ENCODE measurements at places on chromosomes 7 and 10.

GRCh38 chr7:151930695-151931094 lies 25.6 kb upstream of the GALNTL5 start:
- no peak for DNase-seq

DNA sequence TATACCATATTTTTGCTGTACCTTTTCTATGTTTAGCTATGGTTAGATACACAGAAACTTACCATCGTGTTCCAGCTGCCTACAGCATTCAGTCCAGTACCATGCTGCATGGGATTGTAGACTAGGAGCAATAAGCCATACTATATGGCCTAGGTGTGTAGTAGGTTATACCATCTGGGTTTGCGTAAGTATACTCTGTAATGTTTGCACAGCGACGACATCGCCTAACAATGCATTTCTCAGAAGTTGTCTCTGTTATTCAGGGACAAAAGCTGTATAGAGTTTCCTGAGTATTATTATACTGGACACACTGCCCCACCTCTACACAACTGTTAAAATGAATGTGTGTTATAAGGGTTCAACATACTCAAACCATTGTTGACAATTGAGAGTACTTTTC lies 93.8 kb upstream of the MKI67 start:
- DNase-seq, result no peak

DNA sequence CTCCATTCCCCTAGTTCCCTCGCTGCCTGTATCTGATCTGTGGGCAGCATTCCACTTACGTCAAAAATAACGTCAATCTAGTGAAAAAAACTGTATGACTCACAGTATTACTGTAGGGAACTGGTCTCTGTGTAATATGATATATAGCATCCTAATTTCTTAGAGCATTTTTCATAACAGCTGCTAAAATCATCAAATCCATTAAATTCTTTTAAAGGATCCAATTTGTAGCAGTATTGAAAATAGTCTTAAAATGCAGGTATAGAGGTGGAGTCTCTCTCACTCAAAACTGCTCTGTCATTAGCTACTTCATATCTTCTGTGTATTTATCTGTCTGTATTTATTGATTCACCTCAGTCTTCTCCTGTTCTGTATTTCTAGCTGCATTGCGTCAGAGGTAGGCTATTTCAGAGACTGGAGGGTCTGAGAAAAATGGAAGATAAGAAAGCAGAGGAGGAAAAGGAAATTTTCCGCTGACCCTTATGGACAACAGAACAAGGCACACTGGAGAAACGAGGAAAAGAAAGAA lies 59.9 kb downstream of the PON1 start:
- DNase-seq, result no peak

GRCh38 chr10:101237081-101237981 lies 8.1 kb upstream of the LBX1 start:
- no peak for DNase-seq

DNA sequence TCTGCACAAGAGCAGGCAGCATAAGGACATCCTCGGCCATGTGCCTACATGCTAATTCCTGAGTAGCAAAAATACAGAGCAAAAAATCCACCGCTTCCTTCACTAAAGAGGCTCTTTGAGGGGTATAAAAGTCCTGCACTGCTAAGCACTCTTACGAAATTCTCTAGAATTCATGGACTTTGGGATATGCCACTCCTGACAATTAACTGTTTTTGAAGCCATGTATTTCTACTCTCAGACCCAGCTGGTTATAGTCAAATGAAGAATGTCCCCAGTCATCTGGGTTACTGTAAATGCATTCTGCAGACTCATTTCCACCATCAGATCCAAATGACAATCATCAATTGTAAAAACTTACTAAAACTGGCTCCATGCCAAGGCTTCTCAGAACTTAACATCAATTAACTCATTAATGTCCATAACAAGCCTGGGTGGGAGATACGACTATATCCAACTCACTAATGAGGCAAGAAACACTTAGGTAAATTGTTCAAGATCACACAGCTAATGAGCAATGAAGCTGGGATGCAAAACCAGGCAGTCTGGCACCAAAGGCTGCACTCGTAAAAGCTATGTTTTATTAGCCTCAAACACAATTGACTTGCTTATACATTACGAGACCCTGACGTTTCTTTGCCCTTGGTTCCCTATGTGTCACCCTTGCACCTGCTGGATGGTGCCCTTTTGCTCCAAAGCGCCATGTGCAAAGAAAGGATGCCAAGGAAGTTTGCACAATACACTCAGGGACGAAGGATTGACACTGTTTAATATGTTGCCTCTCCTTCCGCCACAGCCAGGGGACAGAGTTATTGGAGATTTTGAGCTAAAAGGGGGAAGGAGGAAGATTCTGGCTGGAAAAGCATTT lies 250.4 kb downstream of the ELMO1 start:
- no peak for DNase-seq

- DNase-seq, result no peak
Measured at GRCh38 chr10:122293156-122293960, 22.3 kb downstream of the BTBD16 start.

DNA sequence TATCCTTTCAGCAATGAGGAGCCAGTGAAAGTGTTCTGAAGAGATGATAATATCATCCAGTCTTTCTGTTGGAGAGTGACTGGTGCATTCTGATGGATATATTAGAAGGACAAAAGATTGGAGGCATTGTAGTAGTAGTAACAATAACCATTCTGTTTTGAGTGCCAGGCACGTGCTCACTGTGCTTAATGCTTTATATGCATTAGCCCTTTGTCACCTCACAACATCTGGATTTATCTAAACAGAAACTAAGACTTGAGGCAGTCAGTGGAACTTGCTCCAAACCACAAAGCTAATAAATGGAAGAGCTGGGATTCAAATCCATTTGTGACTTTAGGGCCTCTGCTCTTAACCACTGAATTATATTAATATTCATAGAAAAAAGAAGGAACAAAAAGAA lies 84.5 kb upstream of the OIT3 start:
- no peak for DNase-seq

DNA sequence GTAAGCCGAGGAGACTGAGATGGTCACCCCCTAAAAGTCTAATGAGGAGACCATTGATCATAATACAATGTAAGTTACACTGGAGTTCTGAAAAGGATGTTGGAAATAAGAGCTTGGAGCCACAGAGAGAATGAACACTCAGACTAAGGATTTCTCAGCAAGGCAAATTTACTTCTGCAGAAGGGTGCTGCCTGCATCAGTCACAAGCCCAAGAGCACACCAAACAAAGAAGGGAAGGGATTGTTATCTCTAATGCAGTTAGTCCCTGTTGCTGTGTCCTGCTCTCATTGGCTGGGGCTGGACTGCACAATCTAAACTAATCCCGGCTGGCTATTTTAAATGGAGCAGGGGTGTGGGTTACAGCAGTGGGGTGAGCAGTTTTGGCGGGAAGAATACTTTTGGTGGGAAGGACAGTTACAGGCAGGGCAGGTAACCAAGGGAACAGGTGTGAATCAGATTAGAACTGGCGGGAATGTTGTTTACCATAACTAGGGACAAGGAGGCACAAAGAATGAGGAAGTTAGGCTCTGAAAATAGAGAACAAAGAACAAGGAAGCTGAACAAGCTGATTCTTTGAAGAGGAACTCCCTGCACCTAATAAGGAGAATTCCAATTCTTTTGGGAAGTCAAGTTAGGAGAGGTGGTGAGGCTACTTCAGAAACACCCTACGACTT lies 30.3 kb upstream of the TRIM24 start:
- DNase-seq, result no peak

DNA sequence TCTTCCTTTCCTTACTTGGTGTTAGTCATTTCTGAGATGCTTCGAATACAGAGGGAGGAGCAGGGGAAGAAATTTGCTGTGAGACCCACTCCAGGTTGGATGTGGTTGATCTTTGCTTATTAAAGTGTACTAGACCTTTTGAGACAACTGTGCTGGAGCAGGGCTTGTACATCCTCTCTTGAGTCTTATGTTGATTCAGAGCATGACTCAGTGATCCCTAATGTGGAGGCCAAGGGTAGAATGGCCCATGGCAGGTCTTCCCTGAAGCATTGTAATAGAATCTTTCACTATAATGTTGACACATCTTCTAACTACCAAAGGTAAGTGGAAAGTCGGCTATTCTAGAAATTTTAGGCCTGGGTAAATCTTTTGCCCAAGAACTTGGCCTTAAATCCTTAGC lies 17.0 kb upstream of the SFR1 start:
- no peak for DNase-seq

- DNase-seq, result peak; percentile 77
Measured at GRCh38 chr7:95933618-95934017, 161.3 kb downstream of the DYNC1I1 start.

DNA sequence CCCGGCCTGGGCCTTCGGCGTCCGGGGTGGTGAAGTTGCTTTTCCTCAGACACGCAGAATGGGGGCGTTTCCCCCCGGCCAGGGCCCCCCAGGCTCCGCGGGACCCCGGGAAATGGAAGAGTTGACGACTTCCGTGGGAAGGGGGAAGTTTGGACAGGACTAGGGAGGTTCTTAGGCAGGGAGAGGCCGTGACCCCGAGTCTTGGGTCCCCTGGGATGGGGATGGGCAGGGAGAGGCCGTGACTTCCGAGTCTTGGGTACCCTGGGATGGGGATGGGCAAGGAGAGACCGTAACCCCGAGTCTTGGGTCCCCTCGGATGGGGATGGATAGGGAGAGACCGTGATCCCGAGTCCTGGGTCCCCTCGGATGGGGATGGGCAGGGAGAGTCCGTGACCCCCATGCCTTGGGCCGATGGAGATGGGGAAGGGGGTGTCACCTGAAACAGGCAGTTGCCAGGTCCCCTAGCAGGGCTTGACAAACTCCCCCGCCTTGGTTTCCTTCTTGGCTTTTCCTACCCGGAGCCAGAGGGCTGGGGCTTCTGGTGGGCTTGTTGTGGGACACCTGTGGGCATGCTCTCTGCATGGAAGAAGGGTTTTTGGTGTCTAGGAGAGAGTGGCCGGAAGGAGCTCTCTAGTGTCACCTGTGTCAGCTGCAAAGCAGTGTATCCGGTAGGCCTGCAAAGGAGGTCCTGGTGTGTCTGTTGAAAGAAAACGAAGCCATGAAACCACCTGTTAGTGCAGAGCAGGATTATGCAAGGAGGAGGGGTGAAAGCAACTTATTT lies 1.1 kb downstream of the TRRAP start:
- DNase-seq, result peak; percentile 58

- no peak for DNase-seq
Measured at GRCh38 chr10:67657775-67658174, 38.2 kb downstream of the CTNNA3 start.

DNA sequence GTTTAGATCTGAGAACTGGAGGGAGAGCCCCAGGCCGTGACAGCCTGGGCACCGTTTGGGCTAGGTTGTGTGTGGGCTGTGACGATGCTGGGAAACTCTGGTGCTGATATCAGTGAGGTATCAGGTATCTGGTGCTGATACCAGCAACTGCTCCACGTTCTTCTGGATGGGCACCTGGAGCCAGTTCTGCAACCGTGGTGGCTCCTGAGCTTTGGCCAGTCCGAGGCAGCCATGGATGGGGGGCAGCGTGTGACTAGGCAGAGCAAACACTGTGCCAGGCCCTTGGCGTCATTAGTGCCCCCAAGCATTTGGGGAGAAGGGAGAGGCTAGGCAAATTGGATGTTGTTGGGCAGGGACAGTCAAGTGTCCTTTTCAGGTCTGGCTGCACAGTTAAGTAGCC lies 57.9 kb downstream of the ZNF467 start:
- DNase-seq, result no peak

DNA sequence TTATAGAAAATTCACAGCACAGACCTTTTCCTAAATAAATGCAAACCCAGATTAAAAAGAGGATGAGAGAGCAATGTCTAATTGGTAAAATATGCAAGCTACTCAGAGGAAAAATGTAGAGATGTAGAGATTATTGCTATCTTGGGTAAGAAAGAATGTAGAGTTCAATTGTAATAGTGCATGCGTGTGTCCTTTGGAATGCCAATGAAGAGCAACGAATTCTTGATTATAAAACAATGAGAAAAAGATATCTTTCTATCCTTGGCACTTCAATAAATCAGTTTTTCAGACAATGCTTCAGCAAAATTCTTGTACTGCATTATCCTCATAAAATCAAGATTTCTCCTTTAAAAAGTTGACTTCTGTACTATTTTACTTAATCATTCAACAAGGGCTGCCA lies 50.9 kb downstream of the SEMA3D start:
- DNase-seq, result no peak

- DNase-seq, result no peak
Measured at GRCh38 chr10:72126184-72126871, 38.0 kb upstream of the SPOCK2 start.

- DNase-seq, result no peak
Measured at GRCh38 chr7:13984831-13985685, 4.4 kb downstream of the ETV1 start.

GRCh38 chr10:87915989-87916388 lies 52.6 kb downstream of the PTEN start:
- DNase-seq, result no peak

All from COR-L47 (cell line).